ENCODE measurements at places on chromosomes 12 and 14.
A peak's percentile ranks its signal among the peaks of the same experiment; 100 is the strongest.

DNA sequence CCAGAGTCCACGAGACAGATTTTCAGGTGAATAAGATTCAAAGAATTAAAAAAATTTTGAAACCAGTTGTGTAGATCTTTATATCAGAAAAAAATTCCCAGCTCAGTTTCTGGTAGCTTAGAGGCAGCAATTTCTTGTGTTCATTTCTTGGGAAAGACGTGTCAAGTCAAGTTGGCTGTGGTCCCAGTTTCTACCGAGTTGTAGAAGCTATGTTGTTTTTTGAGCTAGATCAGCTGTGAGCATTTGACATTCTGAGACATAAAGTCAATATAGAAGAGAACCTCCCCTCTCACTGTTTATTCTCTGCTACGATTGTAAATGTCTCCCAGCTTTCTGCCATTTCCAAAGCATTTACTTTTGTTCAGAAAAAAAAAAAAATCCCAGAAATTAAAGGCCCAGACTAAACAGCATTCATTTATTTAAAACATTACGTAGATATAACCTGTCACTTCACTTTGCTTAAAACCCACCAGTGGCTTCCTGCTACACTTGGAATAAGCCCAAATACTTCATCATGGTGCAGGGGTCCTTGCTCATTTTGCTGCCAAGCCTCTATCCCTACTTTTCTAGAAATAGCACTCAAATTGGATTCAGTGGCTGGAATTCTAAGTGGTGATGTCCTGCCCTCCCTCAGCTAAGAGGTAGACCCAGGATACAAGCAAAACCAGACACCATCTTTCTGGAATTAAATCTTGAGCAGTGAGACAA lies 20.6 kb upstream of the PYGL start:
- peak; percentile 3 for DNase-seq

GRCh38 chr12:77893918-77894317 lies 63.2 kb downstream of the NAV3 start:
- DNase-seq: no peak

DNA sequence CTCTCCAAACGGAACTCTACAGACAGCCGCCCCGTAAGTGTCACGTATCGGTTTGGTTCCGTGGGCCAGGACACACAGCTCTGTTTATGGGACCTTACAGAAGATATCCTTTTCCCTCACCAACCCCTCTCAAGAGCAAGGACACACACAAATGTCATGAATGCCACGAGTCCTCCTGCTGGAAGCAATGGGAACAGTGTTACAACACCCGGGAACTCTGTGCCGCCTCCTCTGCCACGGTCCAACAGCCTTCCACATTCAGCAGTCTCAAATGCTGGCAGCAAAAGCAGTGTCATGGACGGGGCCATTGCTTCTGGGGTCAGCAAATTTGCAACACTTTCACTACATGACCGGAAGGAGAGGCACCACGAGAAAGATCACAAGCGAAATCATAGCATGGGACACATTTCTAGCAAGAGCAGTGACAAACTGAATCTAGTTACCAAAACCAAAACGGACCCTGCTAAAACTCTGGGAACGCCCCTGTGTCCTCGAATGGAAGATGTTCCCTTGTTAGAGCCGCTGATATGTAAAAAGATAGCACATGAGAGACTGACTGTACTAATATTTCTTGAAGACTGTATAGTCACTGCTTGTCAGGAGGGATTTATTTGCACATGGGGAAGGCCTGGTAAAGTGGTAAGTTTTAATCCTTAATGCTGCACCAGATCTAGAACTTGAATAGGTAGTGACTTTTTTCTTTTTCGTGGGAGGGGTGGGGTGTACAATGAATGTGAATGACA lies 69.7 kb downstream of the WDR20 start:
- no peak for DNase-seq

- no peak for DNase-seq
Measured at GRCh38 chr12:3329361-3329760, 161.6 kb upstream of the PRMT8 start.

- no peak for DNase-seq
Measured at GRCh38 chr12:110122929-110123328, 1.2 kb upstream of the IFT81 start.

All from SHP77 (cell line).